ENCODE measurements at places on chromosomes 6 and 20.
A peak's percentile ranks its signal among the peaks of the same experiment; 100 is the strongest.

- no peak for DNase-seq
Measured at GRCh38 chr6:89323511-89323971, 8.4 kb upstream of the GABRR2 start.

- DNase-seq: no peak
Measured at GRCh38 chr20:10113746-10114145, 79.0 kb downstream of the ANKEF1 start.

DNA sequence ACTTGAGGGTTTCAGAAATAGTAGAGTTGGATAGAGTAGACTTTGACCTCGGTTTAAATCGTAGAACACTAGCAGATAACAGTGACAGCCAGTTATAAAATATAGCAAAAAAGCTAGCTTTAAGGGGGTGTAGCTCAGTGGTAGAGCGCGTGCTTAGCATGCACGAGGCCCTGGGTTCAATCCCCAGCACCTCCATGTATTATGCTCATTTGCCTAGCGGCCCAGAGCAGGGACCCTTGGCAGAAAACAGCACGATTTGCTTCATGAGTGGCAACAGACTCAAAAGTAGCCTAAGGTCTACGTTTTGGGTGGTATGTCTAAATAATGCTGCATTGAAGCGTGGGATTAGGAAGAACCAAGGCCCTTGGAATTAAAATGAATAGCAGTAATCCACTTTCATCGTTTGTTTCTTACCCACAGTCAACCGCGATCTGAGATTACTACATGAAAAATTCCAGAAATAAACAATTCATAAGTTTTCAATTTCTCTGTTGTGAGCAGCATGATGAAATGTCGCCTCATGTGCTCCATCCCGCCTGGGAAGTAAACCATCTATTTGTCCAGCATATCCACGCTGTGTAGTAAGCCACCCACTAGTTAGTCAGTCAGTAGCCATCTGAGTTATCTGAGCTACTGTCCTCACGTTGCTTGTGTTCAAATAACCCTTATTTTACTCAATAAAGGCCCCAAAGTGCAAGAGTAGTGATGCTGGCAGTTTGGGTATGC is 184.9 kb downstream of the GPX5 start:
- DNase-seq: no peak

DNA sequence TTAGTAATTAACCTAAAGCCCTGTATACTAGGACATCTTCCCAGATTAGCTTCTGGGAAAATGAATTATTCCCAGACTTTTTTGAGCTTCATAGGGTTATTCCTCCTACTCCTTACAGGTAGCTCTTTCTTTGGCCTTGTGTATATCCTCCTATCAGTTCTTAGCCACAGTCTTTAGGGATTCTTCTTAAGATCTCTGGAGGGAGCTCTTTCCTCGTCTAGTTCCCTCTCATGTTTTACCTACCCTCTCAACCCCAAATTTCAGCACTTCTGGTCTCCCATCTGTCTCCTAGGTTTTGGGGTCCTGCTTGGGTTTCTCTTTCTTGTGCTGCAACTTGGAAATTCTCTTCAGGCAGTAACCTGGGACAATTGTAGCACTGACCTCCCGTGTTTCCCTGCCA is 46.4 kb upstream of the SLC35B3 start:
- DNase-seq: no peak

GRCh38 chr6:112305795-112306564 is 41.1 kb upstream of the RFPL4B start:
- DNase-seq: no peak

- no peak for DNase-seq
Measured at GRCh38 chr6:170116636-170117035, 174.2 kb downstream of the DLL1 start.

DNA sequence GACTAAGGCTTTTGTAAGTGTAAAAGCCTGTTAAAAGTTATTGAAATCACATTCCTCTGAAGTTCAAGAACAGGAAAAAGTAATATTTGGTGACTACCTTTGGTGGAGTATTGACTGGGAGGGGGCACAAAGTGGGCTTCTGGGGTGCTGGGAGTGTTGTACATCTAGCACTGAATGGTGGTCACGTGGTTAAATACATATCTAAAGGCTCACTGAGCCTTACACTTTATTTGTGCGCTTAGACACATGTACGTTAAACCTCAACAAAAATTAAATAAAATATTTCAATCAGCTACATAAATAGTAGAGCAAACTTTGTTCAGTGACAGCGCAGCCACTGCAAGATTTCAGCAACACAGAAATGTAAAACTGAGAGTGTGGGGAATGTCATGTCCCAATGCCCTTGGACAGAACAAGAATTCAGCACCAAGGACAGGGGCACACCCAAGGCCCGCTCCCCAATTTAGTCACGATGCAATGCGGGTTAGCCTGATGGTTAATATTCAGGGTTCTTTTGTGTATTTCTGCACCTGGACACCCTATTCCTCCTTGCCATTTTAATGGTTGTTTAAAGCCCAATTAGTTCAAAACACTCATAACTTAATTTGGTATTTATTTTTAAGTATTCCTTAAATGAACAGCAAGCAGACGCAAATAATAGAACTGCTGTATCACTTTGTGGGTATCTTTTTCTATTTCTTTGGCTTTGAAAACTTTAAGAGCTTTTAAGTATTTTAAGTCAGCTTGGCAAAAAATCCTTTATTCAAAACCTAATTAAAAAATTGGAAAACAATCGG is 37.4 kb downstream of the ANGPT4 start:
- DNase-seq: no peak

- DNase-seq: no peak
Measured at GRCh38 chr6:42805297-42805861, 23.5 kb downstream of the BICRAL start.

DNA sequence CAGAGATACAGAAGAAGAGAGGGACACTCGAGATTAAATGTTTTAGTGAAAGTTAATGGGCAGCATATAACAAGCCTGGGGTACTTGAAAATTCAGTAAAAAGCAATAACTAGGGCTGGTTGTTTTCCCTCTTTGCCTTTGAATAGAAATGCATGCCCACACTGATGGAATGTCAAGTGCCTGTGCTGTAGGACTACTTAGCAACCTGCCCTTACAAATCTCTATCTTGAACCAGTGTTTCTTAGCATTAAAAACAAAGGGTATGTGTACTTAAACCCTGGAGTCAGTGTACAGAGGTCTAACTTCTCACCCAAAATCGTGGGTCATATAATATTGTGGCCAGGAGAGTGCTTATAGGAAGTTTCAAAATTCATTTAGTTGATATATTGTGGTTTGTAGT is 37.1 kb downstream of the RNF144B start:
- no peak for DNase-seq

- no peak for DNase-seq
Measured at GRCh38 chr6:128572294-128572693, 51.9 kb upstream of the PTPRK start.

GRCh38 chr6:51360287-51360686 is 541.6 kb downstream of the TFAP2B start:
- no peak for DNase-seq

DNA sequence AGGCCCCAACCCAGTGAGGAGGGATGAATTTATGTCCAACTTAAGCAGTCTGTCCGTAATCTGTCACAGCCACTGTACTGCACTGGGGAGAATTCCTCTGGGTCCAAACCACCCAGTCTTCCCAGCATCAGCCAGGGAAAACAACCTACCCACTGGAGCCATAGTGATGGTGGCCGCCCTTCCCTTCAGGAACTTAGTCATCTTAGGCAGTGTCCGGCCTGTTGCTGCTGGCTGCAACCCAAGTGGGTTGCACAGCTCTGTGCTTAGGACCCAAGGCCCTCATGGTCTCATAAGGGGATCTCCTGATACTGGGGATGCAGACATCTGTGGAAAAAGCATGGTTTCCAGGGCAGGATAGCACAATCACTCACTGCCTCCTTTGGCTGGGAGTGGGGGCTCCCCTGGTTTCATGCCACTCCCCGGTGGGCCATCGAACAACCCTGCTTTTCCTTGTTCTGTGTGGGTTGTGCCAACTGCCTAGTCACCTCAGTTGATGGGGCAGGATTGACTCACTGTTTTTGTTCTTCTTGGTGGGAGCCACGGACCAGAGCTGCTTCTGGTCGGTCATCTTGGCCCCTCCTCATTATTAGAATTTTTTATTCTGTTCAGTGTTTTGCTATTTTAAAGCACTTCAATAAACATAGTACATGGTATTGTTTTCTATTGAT is 591.9 kb downstream of the DOK5 start:
- DNase-seq: no peak

- no peak for DNase-seq
Measured at GRCh38 chr6:152301021-152301764, 336.0 kb downstream of the SYNE1 start.

DNA sequence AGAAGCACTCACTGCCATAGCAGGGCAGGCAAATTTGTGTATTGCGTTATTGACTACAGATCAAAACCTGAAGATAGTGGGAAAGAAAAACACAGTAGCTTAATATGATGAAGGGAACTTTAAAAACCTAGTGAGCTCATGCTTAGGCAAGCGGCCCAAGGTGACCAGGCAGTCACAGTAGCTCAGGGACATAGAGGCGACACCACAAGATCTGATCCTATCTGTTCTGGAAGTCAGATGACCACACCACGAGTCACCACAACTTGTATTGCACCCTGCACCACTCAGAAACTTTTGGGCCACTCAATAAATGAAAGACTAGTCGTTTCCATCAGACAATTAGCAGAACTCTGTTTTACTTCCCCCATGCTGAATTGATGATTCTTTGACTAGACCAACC is 4.9 kb downstream of the CLIC5 start:
- DNase-seq: no peak

DNA sequence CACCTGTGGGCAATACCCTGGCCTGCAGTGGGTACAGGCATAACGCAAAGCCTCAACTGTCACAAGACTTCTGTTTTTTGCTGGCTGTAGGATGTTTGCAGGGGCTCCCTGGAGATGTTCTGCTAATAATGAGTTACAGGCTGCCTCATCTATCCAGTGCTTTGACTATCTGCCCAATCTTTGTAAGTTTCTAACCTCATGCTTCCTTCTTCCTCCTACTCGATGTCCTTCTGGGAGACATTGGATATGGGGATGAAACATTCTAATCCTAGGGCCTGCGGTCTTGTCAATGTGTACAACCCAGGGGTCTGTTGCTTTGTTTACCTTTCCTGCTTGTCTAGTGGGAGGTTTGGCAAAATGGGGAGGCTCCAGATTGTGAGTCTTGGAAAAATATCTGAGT is 136.8 kb upstream of the TCF21 start:
- DNase-seq: no peak

- no peak for DNase-seq
Measured at GRCh38 chr20:36463212-36464061, 77.9 kb upstream of the MYL9 start.

DNA sequence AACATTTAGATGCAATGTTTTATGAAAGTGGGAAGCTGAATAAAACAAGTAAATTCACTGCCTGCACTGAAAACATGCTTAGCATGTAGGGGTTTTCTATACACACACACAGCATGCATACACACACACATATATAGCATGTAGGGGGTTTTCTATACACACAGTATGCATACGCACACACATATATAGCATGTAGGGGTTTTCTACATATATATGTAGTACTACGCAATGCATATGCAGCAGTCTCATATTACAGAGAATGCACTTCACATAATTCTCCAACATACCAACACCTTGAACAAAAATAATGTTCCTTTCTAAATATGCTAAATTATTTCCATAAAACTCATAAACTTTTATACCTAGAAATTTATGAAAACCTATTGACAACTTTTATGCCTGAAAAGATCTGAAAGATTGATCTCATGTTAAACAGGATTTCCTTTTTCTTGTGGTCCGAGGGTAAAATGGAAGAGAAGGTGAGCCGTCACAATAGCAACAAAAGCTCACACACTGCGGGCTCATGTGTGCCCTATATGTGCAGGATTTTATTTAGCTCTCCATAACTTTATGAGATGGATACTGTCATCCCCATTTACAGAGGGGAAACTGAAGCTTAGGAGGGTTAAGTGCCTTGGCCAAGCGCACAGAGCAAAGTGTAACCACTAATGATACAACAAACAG is 81.9 kb upstream of the TULP1 start:
- no peak for DNase-seq

- no peak for DNase-seq
Measured at GRCh38 chr20:22062874-22063273, 357.4 kb downstream of the PAX1 start.

- DNase-seq: peak; percentile 50
Measured at GRCh38 chr20:24721891-24722568, 227.0 kb upstream of the CST7 start.

GRCh38 chr6:11727998-11728961 is 50.3 kb downstream of the ADTRP start:
- no peak for DNase-seq

DNA sequence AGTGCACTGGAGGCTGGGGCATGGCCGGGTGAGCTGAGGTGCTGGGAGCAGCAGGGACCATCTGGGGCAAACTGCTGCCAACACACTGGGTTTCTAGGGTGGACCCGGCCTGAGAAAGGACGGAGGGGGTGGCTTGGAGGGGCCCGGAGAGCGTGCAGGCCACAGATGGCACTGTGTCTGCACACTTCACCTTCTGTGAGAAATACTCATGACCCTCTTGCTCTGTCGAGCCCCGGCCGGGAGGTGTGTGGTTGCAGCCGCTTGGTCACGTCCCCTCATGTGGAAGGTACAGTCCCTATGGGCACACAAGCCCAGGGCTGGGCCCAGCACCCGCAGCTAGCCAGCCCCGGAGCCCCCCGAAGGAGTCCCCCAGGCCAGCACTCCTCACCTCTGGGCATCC is 59.7 kb downstream of the RBM38 start:
- DNase-seq: no peak

- no peak for DNase-seq
Measured at GRCh38 chr20:49149281-49150045, 38.7 kb downstream of the STAU1 start.

DNA sequence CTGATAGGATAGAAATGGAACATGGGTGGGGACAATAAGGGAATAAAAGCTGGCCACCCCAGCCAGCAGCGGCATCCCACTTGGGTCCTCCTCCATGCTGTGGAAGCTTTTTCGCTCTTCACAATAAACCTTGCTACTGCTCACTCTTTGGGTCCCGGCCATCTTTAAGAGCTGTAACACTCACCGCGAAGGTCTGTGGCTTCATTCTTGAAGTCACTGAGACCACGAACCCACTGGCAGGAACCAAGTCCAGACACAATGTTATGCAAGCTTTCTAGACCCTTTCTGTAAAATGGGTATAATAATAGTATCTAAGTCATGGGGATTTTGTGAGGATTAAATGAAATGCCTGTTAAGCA is 48.9 kb upstream of the EZR start:
- DNase-seq: no peak

DNA sequence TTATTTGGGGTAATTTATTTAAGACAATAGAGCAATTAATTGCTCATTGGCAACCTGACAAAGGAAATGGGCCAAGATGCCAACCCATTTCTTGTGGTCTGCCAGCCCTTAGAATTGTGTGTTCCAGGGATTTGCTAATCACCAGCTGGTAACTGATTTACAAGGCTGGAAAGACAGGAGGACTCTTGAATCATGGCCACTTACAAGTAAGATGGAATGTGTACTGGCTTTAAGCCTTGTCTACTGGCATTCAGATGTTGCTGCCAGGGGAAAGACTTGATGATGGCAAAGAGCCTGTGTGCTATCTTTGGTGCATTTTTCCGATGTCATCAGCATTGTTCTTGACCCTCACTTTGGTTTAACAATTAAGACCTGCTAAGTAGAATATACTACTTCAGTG is 91.0 kb downstream of the BCKDHB start:
- DNase-seq: no peak

- DNase-seq: no peak
Measured at GRCh38 chr20:44448753-44449546, 26.7 kb upstream of the TTPAL start.

- DNase-seq: peak; percentile 45
Measured at GRCh38 chr6:35166520-35166919, 25.4 kb upstream of the TCP11 start.

GRCh38 chr6:148945301-148946021 is 198.6 kb downstream of the UST start:
- no peak for DNase-seq

- DNase-seq: no peak
Measured at GRCh38 chr6:89008001-89008814, 44.8 kb upstream of the RNGTT start.
